CD4-positive, alpha-beta T cell treated with Interleukin-15 for 1 hour (primary cell): ENCODE measurements at places on chromosomes 11 and 22.
A peak's percentile ranks its signal among the peaks of the same experiment; 100 is the strongest.

- no peak for DNase-seq
These were observed 350 bp upstream of the KCTD14 start for GRCh38 chr11:78023426-78023825.

DNA sequence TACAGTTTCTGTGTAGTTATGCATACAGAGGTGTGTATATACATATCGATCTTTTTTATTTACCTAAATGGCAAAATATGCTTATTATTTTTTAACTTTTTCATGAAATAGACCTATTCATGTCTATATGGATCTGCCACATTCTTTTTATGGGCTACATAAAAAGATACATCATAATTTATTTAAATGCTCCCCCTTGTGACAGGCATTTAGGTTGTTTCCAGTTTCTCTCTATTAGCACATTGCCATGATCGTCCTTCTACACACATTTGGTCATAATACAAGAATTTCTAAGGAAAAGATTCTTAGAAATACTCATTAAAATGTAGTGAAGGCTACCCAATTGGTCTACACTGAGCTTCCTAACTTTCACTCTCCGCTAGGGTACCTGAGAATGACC lies 1067.4 kb downstream of the OPCML start:
- no peak for DNase-seq

GRCh38 chr22:38415046-38415445 lies 40.0 kb downstream of the KCNJ4 start:
- DNase-seq = peak; percentile 5

- DNase-seq = no peak
These were observed 816.3 kb downstream of the NTM start for GRCh38 chr11:132186699-132187098.

GRCh38 chr11:67436459-67437081 lies 912 bp downstream of the PTPRCAP start:
- peak; percentile 61 for DNase-seq
